ENCODE measurements at places on chromosomes 4 and X. TPM values are rescaled to one million over a fixed set of nuclear protein-coding genes. Genes with fewer than 3 reads are reported as not detected.

DNA sequence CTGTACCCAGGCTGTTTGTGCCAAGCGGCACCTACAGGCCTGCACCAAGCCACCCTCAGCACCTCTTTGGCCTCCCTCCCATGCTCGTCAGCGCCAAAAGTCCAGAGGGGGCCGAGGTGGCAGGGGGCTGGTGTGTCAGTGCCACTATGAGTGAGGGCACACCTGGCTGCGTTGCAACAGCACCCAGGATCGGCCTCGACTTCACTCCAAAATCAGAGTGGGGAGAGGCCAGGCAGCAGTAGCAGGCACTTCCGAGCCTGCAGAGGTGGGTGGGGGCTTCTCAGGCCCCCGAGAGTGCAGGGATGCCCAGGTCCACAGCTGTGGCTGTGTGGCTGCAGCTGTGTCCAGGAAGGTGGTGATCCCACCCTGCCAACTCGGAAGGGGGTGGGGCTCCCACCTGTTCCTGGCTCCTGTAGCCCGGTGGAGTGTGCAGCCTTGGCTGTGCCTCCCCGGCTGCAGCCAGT is 58.5 kb downstream of the PPA2 start:
- no peak overlapping the region for H3K27ac ChIP-seq
- H3K36me3 ChIP-seq, result peaks cover 43% of the 10 kb centered on the region
- H3K4me3 ChIP-seq, result no peak overlapping the region
- H3K27me3 ChIP-seq, result no peaks in the 10 kb centered on the region
- no peak for DNase-seq

DNA sequence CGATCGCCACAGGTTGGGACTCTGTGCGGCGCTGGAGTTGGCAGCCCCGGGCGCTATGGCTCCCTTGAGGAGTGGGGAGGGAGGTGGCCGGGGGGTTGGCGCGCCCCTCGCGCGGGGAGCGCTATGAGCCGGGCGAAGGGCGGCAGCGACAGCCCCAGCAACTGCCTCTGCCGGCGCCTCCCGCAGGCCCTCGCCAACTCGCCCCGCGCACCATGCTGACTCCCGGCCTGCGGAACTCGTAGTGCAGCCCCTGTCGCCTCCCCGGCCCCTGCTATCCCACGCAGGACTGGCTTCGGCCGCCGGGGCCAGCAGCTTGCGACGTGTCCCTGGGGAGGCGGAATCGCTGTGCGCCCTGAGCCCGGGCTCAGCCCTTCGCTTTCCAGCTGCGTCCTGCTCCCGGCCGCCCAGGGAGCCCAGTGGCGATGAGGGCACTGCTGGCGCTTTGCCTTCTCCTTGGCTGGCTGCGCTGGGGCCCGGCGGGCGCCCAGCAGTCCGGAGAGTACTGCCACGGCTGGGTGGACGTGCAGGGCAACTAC is 415 bp downstream of the SHISA3 start:
- peaks cover 30% of the 10 kb centered on the region for H3K4me1 ChIP-seq
- H3K27ac ChIP-seq, result no peak overlapping the region
- H3K36me3 ChIP-seq, result no peaks in the 10 kb centered on the region
- peak; percentile 25 for DNase-seq
- H3K27me3 ChIP-seq, result peaks cover 89% of the 10 kb centered on the region

DNA sequence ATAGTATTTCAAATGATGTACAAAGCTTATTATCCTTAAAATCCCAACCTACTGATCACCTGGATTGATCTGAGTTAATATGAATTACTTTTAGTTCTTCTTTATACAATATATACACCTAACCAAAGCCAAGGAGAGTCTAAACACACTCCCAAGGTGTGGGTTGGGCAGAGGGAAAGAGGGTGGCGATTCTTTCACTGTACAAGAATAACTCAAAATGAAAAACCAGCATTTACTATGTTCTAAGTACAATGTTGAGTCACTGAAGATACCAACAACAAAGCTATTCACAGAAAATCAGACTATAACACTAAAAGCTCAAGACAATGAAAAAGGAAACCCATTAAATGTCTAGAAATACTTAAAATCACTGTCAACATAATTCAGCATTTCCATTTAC is 46.6 kb downstream of the ANKRD17 start:
- H3K27me3 ChIP-seq, result no peaks in the 10 kb centered on the region
- no peak overlapping the region for H3K4me3 ChIP-seq
- H3K27ac ChIP-seq, result no peak overlapping the region
- no peak for DNase-seq
- no peaks in the 10 kb centered on the region for H3K4me1 ChIP-seq

DNA sequence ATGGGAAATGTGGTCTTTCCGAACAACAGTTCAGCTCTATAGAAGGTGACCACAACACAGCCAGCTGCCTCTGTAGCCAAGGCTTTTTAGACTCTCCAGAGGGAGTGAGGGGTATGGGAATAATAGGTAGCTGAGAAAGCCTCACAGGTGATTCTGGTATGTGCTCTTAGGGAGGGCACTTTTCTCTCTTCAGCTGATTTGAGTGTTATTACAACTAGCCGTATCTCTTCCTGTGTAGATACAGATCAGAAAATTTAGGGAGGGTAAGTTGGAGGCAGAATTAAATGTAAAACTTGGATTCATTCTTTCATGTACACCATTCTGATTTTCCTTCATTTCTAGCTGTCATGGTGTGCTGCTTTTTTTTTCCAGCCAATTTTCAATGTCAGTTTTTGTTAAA is 154.9 kb downstream of the BMPR1B start:
- peaks cover 8% of the 10 kb centered on the region for H3K4me1 ChIP-seq
- H3K4me3 ChIP-seq, result no peak overlapping the region
- H3K27ac ChIP-seq, result no peak overlapping the region
- no peaks in the 10 kb centered on the region for H3K27me3 ChIP-seq
- no peak for DNase-seq
- H3K36me3 ChIP-seq, result peaks cover 7% of the 10 kb centered on the region

DNA sequence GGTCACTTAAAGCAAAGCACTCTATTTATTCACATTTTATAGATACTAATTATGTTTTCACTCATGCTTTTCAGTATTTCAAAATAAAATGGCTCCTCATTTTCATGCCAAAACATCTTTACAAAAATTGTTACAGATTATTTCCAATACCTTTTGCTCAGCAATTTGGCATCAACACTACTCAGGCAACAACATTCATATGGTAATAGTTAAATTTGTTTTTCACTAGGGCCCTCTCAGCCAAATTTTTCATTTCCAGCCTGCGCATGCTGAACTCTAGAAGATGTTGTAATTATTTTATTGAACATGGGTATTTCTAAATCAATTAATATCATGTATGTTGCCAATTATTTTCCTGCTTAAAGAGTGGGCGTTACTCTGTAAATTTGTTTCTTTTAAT is 225.6 kb downstream of the ANTXR2 start:
- H3K4me1 ChIP-seq, result no peaks in the 10 kb centered on the region
- no peak overlapping the region for H3K27ac ChIP-seq
- no peak for DNase-seq
- peaks cover 8% of the 10 kb centered on the region for H3K36me3 ChIP-seq
- H3K27me3 ChIP-seq, result no peaks in the 10 kb centered on the region
- H3K4me3 ChIP-seq, result no peak overlapping the region

- H3K36me3 ChIP-seq, result no peaks in the 10 kb centered on the region
- H3K27me3 ChIP-seq, result no peaks in the 10 kb centered on the region
- H3K4me3 ChIP-seq, result no peak overlapping the region
- DNase-seq, result no peak
Measured at GRCh38 chr4:87651941-87652340, 1.9 kb downstream of the DMP1 start.

DNA sequence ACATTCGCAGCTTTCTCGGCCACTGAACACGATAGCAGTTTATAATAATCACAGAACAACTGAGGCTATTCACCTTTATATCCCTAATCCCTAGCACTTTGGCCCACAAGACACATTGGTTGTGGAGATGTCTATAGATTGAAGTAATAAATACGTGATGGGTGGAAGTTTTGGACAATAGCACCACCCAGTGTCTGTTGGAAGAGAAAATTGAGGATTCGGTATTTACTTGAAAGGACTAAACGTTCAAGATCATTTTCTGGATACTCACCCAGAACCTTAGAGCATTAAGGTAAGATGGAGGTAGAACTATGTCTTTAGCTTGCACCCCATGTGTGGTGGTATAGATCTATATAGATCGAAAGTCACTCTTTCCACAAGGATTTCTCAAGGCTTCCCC is 787 bp upstream of the TMSB15A start:
- DNase-seq, result no peak
- H3K27me3 ChIP-seq, result peaks cover 4% of the 10 kb centered on the region
- no peak overlapping the region for H3K27ac ChIP-seq
- H3K4me3 ChIP-seq, result peak overlapping the region; percentile 18
- peaks cover 9% of the 10 kb centered on the region for H3K36me3 ChIP-seq

- no peak for DNase-seq
- no peak overlapping the region for H3K4me3 ChIP-seq
- H3K4me1 ChIP-seq, result peaks cover 4% of the 10 kb centered on the region
- no peaks in the 10 kb centered on the region for H3K27me3 ChIP-seq
- H3K36me3 ChIP-seq, result no peaks in the 10 kb centered on the region
Measured at GRCh38 chr4:118177126-118177525, 142.8 kb downstream of the NDST3 start.

The CENPU gene
- 25.4 TPM for total RNA-seq

GRCh38 chr4:73908965-73909364 is 39.8 kb downstream of the CXCL1 start:
- no peaks in the 10 kb centered on the region for H3K4me1 ChIP-seq
- no peaks in the 10 kb centered on the region for H3K36me3 ChIP-seq
- H3K4me3 ChIP-seq, result no peak overlapping the region
- DNase-seq, result no peak

GRCh38 chr4:150694438-150694837 is 112.5 kb downstream of the MAB21L2 start:
- peaks cover 4% of the 10 kb centered on the region for H3K4me1 ChIP-seq
- no peaks in the 10 kb centered on the region for H3K27me3 ChIP-seq
- H3K27ac ChIP-seq, result no peak overlapping the region
- DNase-seq, result no peak

The P2RY4 gene
- 1.1 TPM for total RNA-seq

- DNase-seq, result no peak
- no peak overlapping the region for H3K27ac ChIP-seq
Measured at GRCh38 chr4:75494563-75494962, 19.6 kb downstream of the RCHY1 start.

- no peaks in the 10 kb centered on the region for H3K27me3 ChIP-seq
- no peak for DNase-seq
- no peaks in the 10 kb centered on the region for H3K36me3 ChIP-seq
- H3K27ac ChIP-seq, result peak overlapping the region; percentile 3
- H3K4me3 ChIP-seq, result no peak overlapping the region
Measured at GRCh38 chr4:55255179-55255578, 90.9 kb upstream of the SRD5A3 start.

The S100G gene
- not detected for total RNA-seq

GRCh38 chr4:97215409-97215941 is 927.8 kb downstream of the STPG2 start:
- no peak for DNase-seq
- H3K27me3 ChIP-seq, result no peaks in the 10 kb centered on the region
- no peak overlapping the region for H3K27ac ChIP-seq
- no peaks in the 10 kb centered on the region for H3K36me3 ChIP-seq
- no peak overlapping the region for H3K4me3 ChIP-seq

The WNK3 gene
- 17.2 TPM for total RNA-seq

- H3K4me1 ChIP-seq, result peaks cover 6% of the 10 kb centered on the region
- no peak for DNase-seq
- H3K4me3 ChIP-seq, result no peak overlapping the region
- H3K27me3 ChIP-seq, result no peaks in the 10 kb centered on the region
Measured at GRCh38 chr4:56844802-56845580, 23.5 kb upstream of the SPINK2 start.

The UCP1 gene
- total RNA-seq, result not detected

The GPRASP3 gene
- 8.5 TPM for total RNA-seq

The HTN3 gene
- total RNA-seq, result not detected

The GABRQ gene
- total RNA-seq, result 3.4 TPM

GRCh38 chrX:123871309-123871708 is 11.5 kb downstream of the XIAP start:
- H3K27ac ChIP-seq, result no peak overlapping the region
- no peaks in the 10 kb centered on the region for H3K4me1 ChIP-seq
- DNase-seq, result no peak
- H3K27me3 ChIP-seq, result no peaks in the 10 kb centered on the region
- H3K4me3 ChIP-seq, result no peak overlapping the region

- H3K4me1 ChIP-seq, result no peaks in the 10 kb centered on the region
- peaks cover 3% of the 10 kb centered on the region for H3K36me3 ChIP-seq
- no peaks in the 10 kb centered on the region for H3K27me3 ChIP-seq
- no peak for DNase-seq
- H3K27ac ChIP-seq, result no peak overlapping the region
Measured at GRCh38 chrX:14309431-14309830, 219.9 kb upstream of the GLRA2 start.

DNA sequence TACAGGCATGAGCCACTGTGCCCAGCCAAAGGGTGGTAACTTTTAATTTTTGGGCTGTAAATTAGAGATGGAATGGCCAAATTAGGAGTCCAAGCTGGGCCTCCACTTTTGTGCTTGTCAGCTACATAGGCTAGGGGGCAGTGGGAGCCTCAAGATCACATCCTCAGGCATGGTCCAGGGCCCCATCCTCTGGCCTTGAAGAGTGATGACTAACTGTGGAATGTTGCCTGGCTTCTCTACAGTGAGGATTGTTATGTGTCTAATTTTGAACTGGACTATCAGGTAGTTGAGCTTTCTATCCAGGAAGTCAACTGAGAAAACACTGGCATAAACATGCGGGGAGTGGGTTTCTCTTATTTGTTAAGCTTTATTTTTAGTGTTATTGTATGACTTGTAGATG is 33.0 kb downstream of the CCNG2 start:
- no peak for DNase-seq
- no peak overlapping the region for H3K4me3 ChIP-seq
- no peak overlapping the region for H3K27ac ChIP-seq
- no peaks in the 10 kb centered on the region for H3K27me3 ChIP-seq

The RHOXF1 gene
- total RNA-seq, result 0.52 TPM

DNA sequence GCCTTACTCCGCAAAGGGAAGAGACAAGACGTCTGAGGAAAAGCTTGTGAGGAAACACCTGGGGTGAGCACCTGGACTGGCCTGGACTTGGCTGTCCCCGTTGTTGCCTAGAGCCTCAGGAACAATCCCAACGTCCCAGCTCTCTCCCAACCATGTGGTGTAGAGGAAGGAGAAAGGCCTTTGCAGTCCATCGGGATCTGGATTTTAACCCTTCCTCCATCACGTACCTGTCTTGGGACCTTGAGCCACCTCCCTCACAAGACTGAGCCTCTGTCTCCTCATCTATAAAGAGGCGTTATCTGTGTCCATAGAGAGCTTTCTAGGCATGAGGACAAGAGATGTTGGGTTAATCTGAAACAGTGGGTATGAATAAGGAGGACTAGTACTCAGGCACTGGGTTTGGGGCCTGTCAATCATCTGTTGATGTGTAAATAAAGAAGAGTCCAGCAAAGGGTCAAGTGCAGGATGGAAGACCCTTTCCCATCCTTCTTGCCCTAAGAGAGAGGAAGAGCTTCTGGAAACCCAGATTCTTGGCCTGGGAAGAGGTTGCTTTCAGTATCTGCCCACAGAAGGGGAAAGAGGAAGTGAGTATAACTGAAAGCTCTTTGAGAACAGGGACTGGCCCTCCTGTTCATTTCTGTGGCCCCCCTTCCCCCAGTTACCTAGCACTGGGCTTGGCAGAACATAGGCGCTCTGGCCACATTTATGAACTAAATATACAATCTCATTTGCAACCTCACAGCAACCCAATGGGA is 137.1 kb downstream of the PJA1 start:
- peak overlapping the region; percentile 66 for H3K27ac ChIP-seq
- H3K36me3 ChIP-seq, result no peaks in the 10 kb centered on the region
- H3K27me3 ChIP-seq, result no peaks in the 10 kb centered on the region
- peaks cover 15% of the 10 kb centered on the region for H3K4me1 ChIP-seq

All from mesothelial cell of epicardium (in vitro differentiated cells).